PC-3 (cell line): ENCODE measurements at places on chromosomes 1 and 21. TPM values are rescaled to one million over a fixed set of nuclear protein-coding genes. Genes with fewer than 3 reads are reported as not detected.
A peak's percentile ranks its signal among the peaks of the same experiment; 100 is the strongest.

DNA sequence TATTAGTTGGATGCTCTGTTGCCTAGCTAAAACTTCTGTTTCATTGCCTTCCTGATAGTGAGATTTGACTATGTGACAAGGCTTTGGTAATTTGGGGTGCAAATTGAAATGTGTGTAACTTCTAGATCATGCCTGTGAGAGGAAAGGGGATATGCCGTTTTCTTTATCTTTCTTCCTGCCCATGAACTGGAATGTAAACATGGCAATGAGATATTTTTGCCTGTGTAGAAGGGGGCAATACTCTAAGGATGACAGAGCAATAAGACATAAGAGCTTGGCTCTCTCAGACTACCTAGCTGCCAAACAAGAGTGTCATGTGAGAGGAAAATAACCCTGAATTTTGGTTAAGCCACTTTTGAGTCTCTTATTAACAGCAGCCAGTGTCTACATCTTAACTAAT, 49.7 kb downstream of the RAP1A start:
- H3K4me1 ChIP-seq: no peaks in the 10 kb centered on the region; the same call in 1 of the 2 replicates
- no peaks in the 10 kb centered on the region for H3K27me3 ChIP-seq
- no peak for DNase-seq
- no peak overlapping the region for H3K4me3 ChIP-seq

The LYPLA2 gene
- total RNA-seq: 120 and 142 TPM in 2 replicates

DNA sequence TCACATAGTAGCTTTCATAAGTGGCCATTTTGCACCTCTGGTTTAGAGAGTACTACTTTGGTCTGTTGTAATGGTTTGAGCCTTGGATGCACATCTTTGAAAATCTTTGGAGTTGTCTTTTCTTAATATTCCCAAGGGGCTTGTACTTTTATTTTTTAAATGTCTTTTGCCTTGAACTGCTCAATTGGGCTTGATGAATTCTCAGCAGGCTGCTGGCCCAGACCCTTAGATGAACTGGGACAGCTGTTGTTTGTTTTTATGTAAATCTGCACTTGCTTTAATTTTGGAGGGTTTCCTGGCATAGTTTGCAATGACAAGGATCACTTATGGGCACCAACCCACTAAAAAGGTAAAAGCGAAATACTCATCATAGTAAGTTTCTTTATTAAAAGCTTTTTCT, 24.9 kb downstream of the NGF start:
- no peaks in the 10 kb centered on the region for H3K27me3 ChIP-seq
- peaks cover 31% of the 10 kb centered on the region for H3K4me1 ChIP-seq
- no peak for DNase-seq

DNA sequence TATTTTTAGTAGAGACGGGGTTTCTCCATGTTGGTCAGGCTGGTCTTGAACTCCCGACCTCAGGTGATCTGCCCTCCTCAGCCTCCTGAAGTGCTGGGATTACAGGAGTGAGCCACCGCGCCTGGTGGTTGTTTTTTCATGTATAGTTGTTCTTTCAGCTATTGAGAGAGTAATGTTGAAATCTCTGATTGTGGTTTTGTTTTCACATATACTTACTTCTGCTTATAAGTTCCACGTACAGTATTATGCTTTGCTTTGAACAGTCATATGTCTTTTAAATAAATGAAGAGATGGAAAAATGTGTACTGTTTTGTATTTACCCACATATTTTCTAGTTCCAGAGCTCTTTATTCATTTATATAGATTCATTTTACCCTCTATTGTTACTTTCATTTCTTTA, 44.5 kb downstream of the MARK1 start:
- H3K27ac ChIP-seq: no peak overlapping the region
- H3K36me3 ChIP-seq: no peaks in the 10 kb centered on the region
- no peak for DNase-seq
- no peak overlapping the region for H3K4me3 ChIP-seq
- H3K27me3 ChIP-seq: peaks cover 35% of the 10 kb centered on the region

The GJA8 gene
- not detected in 2 replicates for total RNA-seq

The PAQR6 gene
- 6.6 and 7.2 TPM in 2 replicates for total RNA-seq

GRCh38 chr1:223035724-223036478, 107.1 kb downstream of the TLR5 start:
- H3K4me3 ChIP-seq: no peak overlapping the region
- H3K27me3 ChIP-seq: no peaks in the 10 kb centered on the region
- H3K4me1 ChIP-seq: peaks cover 13% of the 10 kb centered on the region
- no peak overlapping the region for H3K27ac ChIP-seq
- no peaks in the 10 kb centered on the region for H3K36me3 ChIP-seq

- no peaks in the 10 kb centered on the region for H3K36me3 ChIP-seq
- DNase-seq: no peak
- no peaks in the 10 kb centered on the region for H3K4me1 ChIP-seq
- H3K27ac ChIP-seq: no peak overlapping the region
These were observed 115.5 kb upstream of the PAXBP1 start for GRCh38 chr21:32887026-32887425.

GRCh38 chr1:53376041-53376461, 48.2 kb upstream of the LRP8 start:
- H3K27me3 ChIP-seq: no peaks in the 10 kb centered on the region
- H3K4me1 ChIP-seq: peaks cover 1% of the 10 kb centered on the region; the same call in 1 of the 2 replicates
- H3K4me3 ChIP-seq: no peak overlapping the region
- no peak for DNase-seq
- H3K36me3 ChIP-seq: no peaks in the 10 kb centered on the region

DNA sequence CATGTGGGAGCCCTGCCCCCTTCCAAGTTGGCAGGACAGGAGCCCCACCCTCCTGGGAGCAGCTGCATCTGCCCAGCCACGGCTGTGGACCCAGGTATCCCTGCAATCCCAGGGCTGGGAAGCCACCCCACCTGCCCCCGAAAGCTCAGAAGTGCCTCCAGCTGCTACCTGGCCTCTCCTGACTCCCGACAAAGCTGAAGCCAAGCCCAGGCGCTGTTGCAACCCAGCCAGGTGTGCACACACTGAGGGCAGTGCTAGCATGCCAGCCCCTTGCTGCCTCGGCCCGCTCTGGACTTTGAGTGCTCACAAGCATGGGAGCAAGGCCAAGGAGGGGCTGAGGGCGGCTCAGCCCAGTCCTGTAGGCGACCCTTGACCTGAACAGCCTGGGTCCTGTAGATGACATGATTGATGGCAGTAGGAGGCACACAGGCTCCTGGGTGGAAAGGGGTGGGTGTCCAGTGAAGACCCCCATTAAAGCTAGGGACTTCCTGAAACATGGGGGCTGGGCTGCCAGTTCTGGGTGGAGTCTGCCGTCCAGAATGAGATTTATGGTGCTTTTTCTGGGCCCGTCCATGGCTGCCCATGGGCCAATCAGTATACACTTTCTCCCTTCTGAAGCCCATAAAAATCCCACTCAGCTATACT, 2.8 kb upstream of the SSU72 start:
- DNase-seq: no peak
- H3K27ac ChIP-seq: no peak overlapping the region
- H3K36me3 ChIP-seq: peaks cover 4% of the 10 kb centered on the region; the same call in 1 of the 2 replicates
- peaks cover 16% of the 10 kb centered on the region for H3K4me1 ChIP-seq
- H3K4me3 ChIP-seq: no peak overlapping the region

DNA sequence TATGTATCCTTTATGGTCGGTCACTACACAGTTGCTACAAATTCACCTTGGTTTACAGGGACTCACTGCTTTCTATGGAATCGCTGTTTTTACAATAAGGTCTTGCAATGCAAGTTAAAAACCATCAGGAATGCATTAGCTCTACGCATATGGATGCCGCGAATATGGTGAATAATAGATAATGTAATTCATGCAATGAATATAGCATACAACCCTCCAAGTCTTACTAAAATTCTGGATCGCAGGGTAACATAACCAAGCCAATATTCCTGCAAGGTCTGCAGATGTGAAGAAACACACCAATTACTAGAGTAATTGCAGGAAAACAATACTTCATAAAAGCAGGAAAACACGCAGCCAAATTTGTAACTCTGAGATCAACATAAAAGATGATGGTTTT, 75.6 kb upstream of the BACE2 start:
- H3K27ac ChIP-seq: no peak overlapping the region
- H3K4me3 ChIP-seq: no peak overlapping the region
- H3K36me3 ChIP-seq: no peaks in the 10 kb centered on the region
- peaks cover 77% of the 10 kb centered on the region for H3K27me3 ChIP-seq
- H3K4me1 ChIP-seq: no peaks in the 10 kb centered on the region

GRCh38 chr1:169193191-169193850, 86.8 kb downstream of the ATP1B1 start:
- DNase-seq: no peak
- H3K27ac ChIP-seq: no peak overlapping the region
- H3K27me3 ChIP-seq: no peaks in the 10 kb centered on the region
- no peaks in the 10 kb centered on the region for H3K4me1 ChIP-seq
- no peaks in the 10 kb centered on the region for H3K36me3 ChIP-seq

DNA sequence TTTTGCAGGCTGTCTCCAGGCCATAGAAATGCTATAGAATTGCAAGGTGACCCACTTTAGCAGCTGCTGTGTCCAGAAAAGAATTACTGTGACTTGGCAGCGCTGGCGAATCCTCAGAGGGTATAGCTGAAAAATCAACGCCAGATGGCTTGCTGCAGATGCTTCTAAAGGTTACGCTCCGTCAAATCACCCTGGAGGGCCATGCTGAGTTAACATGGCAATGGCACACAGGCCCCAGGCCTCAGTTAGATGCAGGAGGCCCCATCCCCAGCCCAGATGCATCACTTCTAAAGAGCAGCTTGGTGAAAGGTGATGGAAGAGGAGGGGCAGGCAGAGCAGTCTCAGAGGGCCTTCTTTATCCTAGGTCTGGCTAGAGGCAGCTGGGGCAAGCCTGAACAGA, 18.0 kb downstream of the KIAA1614 start:
- no peaks in the 10 kb centered on the region for H3K27me3 ChIP-seq
- H3K4me3 ChIP-seq: no peak overlapping the region
- H3K27ac ChIP-seq: no peak overlapping the region
- no peak for DNase-seq
- no peaks in the 10 kb centered on the region for H3K4me1 ChIP-seq

GRCh38 chr1:21935393-21935804, 1.7 kb downstream of the HSPG2 start:
- H3K36me3 ChIP-seq: no peaks in the 10 kb centered on the region
- peak; percentile 50 for DNase-seq
- H3K27me3 ChIP-seq: no peaks in the 10 kb centered on the region
- H3K4me1 ChIP-seq: peaks cover 63% of the 10 kb centered on the region

GRCh38 chr1:172326136-172326535, 94.3 kb upstream of the C1orf105 start:
- peaks cover 46% of the 10 kb centered on the region for H3K4me1 ChIP-seq
- H3K4me3 ChIP-seq: no peak overlapping the region
- H3K27ac ChIP-seq: peak overlapping the region; percentile 19

The MROH9 gene
- total RNA-seq: not detected in 2 replicates

DNA sequence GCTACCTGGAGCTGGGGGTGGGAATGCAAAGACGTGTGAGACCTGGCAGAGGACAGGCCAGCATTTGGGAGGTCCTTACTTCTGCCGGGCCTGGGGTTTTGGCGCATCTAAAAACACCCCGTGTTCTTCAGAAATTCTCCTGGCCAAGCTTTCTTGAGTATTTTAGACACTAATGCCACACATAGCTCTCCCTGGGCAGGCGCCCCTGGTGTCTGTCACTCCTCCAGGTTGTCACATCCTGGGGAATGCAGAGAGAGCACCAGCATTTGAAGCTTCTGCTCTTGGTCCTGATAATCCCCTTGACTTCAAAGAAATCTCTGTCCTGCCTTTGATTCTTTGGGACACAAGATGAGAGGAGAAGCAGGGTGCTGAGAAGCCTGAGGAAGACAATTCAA, 6.0 kb downstream of the CAPN9 start:
- DNase-seq: no peak
- H3K27me3 ChIP-seq: no peaks in the 10 kb centered on the region
- no peak overlapping the region; the same call in 1 of the 2 replicates for H3K27ac ChIP-seq
- H3K36me3 ChIP-seq: no peaks in the 10 kb centered on the region

The PIGR gene
- total RNA-seq: not detected in 2 replicates

- no peak overlapping the region for H3K4me3 ChIP-seq
- no peaks in the 10 kb centered on the region for H3K4me1 ChIP-seq
- no peaks in the 10 kb centered on the region for H3K36me3 ChIP-seq
- H3K27me3 ChIP-seq: no peaks in the 10 kb centered on the region
- no peak for DNase-seq
- H3K27ac ChIP-seq: no peak overlapping the region
These were observed 258.5 kb downstream of the OMA1 start for GRCh38 chr1:58287894-58288623.
